ENCODE measurements at places on chromosomes 11 and 22.

DNA sequence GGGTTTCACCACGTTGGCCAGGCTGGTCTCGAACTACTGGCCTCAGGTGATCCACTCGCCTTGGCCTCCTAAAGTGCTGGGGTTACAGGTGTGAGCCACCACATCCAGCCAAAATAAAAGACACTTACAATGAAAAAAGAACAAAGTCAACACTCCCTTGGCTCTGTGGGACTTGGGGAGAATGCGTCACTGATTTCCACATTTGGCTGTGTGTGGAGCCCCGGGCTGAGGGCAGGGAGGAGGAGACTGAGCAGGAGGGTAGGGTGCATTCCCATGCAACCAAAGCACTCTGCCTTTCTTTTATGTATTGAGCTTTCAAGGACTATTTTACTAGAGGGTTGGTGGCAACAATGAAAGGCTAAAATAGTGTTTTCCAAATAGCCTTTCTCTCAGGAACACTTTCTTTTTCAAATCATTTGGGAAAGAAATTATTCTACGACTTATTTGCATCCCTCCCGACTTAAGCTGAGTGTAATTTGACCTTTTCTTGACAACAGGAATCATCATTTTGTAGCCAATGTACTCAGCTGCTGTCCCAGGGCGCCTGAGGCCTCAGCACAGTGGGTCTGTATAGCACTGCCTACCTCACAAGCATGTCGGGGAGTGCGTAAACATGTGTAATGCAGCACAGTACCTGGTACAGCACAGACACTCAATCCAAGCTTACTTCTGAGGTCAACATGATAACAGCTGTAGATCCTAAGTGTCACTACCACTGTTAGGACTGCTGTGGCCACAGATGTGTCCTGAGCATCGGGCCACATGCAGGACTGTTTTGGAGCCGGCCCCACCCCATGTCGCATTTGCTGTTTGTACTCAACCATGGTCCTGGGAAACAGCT, 10.1 kb upstream of the SERPIND1 start:
- no peak for DNase-seq

DNA sequence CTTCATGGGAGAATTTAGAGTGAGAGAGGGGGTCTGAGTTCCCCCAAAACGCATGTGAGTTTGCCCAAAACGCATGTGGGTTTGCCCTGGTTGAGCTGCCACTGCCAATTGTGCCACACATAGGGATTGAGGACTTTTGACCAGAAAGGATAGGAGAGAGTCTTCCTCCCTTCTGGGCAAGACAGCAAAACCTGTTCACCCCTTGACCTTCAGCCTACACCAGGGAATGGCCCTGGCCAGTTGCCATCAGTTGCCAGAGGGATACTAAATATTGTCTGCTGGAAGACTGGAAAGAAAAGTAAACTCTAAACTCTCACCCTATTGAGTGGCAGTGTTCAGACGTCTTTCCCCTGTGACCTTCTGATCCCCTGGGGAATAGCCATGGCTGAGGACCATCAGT, 363.8 kb downstream of the DLG2 start:
- no peak for DNase-seq

DNA sequence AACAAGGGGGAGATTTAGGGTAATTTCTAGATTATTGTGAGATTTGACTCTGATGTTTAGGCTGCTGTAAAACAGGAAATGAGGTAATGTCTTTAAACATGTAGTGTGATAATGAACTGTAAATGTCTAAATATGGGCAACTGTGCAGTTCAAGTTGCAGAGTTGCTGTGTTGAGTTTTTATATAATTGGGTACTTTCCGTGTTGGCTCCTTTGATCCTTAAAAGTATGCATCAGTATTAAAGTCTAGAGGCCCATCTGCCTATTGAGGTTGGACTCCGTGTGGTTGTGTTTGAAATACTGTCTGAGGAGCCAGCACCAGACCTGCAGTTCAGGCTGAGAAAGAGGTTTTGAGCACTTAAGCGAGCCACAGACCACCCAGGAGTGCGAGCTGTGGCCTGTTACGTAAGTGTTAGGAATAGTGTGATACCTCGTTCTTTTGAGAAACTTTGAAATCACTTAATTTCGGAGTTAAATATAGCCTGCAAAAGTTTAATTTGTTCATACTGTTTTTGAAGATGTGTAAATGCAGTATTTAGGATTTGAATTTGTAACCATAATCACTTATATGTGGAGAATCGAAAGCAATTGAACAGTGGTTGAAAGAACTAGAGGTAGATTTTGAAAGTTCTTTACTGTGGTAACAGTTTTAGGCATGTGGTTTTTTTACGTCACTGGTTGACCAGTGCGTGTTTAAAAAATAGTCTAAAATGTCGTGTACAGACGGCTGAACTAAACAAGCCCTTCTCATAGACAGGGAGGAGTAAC, 9.0 kb downstream of the FAM118A start:
- no peak for DNase-seq

- DNase-seq, result peak; percentile 19
Measured at GRCh38 chr11:11265994-11266606, 87.0 kb downstream of the CSNK2A3 start.

DNA sequence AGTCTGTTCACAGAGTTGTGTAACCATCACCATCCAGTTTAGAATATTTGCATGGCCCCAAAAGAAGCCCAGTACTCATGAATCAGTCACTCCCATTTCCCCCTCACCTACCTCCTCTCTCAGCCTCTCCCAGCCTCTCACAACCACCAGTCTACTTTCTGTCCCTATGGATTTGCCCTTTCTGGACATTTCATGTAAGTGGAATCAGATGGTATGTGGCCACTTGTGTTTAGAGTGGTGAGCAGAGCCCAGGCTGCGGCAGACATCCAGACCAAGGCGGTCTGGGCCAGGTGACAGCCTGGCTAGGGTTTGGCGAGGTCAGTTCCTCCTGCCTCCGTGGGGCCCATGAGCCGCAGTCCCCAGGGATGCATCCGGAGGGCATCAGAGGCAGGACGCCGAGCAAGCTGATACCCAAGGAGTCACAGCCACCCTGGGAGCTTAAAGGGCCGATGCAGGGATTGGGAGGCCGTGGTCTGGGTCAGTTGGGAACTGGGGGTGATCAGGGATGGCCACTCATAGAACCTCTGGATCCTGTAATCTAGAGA, 53.3 kb upstream of the CLDN5 start:
- no peak for DNase-seq

GRCh38 chr22:20873214-20873613, 14.4 kb downstream of the SNAP29 start:
- DNase-seq, result no peak

- DNase-seq, result no peak
Measured at GRCh38 chr22:43501878-43502277, 90.1 kb downstream of the MPPED1 start.

GRCh38 chr11:41189701-41190436, 269.6 kb downstream of the LRRC4C start:
- no peak for DNase-seq

- DNase-seq, result peak; percentile 32
Measured at GRCh38 chr11:79160791-79161403, 279.9 kb downstream of the TENM4 start.

DNA sequence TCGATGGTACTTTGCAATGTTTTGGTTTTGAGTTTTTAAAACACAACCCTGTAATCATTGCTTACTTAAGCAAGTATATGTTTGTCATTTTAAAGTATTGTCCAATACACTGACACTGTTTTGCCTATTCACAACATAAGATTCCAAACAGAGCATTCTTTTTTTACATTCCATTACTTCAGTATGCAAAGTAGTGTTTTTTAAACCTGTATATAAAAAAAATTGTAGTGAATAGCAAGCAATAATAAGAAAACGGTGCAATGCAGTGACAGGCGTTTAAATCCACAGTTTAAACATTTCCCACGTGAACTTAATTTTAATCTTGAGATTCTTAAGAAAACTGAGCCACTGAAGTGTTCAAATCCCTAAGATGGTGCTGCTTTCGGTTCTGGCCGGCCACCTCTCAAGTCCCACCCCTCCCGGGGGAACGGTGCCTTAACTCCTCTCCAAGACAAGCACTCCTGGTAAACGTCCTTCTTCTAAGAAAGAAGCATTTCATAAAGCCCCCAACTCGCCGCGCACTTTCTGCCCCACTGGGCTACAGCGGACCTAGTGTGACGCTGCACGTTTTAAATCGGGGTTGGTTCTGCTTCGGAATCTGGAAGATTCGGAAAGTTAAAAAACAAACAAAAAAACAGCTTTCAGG, 2.9 kb downstream of the PGR start:
- DNase-seq, result peak; percentile 26

DNA sequence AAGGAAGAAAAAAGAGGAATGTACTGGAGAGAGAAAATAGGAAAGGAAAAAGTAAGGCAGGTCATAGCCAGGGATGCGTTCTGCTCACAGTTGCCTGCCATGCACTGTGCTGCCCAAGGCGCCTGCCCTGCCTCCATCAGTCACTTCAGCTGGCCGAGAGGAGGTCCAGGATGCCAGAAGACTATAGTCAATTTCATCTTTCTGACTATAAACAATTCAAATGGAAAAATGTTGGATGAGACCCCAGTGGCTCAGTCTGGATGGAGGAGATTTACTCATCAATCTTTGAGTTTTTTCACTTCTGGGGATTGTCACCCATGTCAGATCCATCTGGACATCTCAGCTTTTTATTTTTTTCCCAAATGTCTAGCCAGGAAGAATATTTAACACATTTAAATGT, 36.7 kb upstream of the CLMP start:
- no peak for DNase-seq

DNA sequence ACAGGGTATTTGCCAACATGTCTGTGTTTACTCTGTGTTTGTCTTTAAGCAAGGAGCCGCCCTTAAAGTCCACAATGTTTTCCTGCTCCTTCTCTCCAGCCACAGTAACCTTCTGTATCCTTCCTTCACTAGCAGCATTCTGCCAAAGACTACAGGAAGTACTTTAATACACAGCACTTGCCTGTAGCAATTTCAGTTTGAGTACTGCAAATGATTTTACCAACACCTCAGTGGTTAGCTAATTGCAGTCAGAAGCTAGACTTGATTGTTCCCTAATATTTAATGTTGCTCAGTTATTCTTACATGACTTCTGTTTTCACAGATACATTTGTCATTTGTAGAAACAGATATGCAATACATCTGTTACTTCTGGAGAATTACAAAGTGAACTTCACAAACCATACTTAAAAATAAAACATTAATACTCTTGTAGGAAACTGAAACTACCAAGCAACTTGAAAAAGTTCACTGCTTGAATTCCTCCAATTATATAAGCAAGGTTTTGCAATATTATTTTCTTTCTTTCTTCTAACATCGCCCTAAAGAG, 69.1 kb downstream of the FCHSD2 start:
- DNase-seq, result peak; percentile 63

DNA sequence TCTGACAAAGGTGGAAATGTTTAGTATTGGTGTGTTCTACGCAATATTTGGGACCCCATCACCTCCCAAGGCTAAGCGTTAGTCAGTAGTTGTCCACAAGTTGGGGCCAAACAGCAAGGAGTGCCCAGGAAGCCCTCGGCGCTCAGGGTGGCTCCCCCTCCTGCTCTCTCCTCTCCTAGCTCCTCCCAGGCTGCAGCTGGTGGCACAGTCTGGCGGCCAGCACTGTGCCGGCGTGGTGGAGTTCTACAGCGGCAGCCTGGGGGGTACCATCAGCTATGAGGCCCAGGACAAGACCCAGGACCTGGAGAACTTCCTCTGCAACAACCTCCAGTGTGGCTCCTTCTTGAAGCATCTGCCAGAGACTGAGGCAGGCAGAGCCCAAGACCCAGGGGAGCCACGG, 16.8 kb downstream of the CD5 start:
- DNase-seq, result no peak

DNA sequence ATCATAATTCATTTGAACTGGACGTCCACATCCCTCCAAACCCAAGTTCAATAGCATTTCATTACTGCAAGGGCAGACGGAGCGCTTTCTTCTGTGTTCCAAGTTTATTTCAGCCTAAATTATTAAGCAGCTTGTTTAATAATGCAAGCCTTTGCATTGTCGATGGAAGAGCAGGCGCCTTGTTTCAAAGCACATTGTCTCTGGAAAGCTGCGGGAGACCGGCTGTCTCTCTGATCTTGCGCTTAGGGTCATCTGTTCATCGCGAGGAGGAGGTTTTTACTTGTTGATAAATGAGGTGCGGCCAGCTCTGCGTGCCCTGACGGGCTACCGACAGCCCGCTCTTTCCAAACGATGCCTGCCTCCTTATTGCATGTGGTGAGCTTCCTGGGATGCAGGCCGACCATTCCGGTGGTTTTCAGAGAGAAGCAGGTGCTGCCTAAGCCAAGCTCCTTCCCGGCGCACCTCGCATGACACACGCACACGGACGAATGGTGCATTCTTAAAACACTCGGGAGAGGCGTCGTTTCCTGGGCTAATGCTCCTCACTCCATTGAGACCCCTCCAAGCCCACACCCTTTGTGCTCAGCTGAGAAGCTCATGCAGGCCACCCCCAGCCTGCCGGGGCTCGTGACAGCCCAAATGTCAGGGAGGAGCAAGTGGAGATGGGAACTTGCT, 456.9 kb downstream of the BRD1 start:
- DNase-seq, result no peak

DNA sequence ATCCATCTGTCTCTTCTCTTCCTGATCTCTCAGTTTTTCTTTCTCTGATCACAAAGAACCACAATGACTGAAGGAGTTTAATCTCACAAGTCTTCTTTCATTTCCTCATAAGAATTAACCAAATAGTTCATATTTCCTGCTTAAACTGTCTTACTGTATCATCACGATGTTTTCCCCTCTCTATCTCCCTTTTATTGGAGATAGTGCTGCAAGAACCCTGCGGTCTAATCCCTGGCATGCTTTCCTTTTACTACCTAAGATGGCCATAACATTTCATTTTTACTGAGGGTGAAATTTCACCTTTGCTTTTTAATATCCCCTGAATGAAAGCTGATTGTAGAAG, 28.9 kb downstream of the CARD18 start:
- no peak for DNase-seq
